HTR-8/SVneo (cell line): ENCODE measurements at places on chromosomes 6 and 20.

GRCh38 chr6:75283907-75284631, 523 bp downstream of the TMEM30A start:
- no peak for DNase-seq

DNA sequence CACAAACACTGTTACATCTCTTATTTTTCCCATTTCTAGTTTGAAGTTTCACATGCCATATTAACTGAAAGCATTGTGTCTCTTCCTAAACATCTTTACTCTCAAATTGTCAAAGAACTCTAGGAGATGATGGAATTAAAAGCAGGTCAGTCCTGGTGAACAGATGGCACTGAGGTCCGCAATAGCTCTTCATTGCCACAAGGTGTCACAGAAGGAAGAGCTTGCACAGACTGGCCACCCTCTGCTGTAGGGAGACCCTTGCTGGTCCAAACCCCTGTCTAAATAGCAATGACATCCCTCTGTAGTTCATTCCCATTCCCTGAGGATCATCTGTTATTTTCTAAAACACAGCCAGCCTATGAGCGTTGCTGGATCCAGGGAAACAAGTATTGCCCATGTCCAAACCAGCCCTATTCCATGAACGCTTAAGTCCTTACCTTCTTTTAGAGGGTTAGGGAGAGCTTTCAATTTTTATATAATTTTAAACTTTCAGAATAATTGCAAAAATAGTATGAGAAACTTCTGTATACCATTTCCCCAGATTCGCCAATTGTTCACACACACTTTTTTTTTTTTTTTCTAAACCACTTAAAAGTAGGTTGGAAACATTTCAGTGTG, 10.1 kb upstream of the HDAC2 start:
- no peak for DNase-seq

DNA sequence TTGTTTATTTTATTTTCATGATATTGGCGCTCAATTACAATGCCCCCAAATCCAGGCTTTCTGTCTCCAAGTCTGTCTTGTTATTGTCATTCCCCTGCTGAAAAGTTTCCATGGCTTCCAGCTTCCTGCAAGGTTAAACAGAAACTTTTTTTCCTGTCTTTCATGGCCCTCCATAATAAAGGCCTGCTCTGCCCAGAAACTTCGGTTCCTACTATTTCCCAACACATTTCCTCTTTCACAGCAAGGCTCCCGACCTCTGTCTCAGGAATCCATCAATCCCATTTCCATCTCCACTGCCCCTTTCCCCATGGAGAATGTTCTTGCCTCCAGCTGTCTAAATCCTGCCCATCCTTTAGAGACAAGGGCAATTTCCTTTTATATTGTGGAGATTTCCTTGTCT, 365.2 kb upstream of the JARID2 start:
- no peak for DNase-seq

DNA sequence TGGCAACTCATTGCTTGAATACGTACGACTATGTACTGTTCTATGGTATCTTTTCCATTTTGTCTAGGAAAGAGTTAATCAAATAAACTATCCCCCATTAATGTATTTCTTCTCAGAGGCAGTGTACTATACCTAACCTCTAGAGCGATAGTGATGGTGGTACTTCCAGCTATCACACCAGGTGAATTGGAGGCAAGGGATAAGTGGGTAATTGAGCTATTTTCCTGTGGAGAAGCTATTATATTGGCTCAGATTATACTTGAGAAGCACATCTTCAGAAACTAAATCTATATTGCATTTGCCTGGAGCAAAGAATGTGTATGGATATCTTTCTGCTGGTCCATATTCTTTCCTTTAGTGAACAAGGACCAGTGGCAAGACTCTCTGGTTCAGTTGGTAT, 430.7 kb upstream of the KHDRBS2 start:
- DNase-seq, result no peak
